CD4-positive, CD25-positive, alpha-beta regulatory T cell (primary cell): ENCODE measurements at places on chromosomes 16 and 17. TPM values are rescaled to one million over a fixed set of nuclear protein-coding genes. Genes with fewer than 3 reads are reported as not detected.

DNA sequence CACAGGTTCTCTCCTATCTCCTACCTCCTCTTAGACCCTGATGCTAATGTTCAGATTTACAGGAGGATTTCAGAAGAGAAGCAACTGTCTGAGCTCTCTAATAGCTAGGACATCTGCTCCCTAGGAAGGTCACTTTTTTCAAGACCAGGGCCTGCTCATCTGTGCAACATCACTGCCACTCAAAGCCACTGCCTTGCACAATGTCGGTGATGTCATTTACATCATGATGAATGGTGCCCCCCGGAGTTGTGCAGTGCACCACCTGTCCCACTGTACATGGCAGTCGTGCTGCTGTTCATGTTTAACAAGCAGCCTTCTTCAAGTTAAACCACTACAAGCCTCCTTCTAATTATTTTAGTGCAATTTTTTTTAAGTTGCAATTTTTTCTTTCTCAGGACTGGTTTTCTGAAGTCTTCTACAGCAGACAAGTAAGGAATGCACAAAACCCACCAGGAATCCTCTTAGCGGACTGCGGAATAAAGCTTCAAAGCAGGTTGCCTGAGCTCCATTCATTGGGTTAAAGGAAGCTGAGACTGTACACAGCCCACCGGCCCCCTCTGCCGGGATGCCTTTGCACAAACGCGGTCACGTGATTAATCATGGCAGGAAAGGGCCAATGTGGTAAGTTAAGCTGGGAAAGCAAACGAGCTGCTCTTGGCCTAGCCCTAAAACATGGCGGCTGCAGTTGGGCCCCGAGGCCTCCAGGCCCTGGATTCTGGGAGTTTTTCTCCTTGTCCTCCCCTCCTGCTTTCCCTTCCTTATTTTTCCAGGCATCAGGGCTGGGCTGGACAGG, 74.1 kb downstream of the MYH11 start:
- DNase-seq, result no peak

The CACNG5 gene
- not detected for total RNA-seq

- DNase-seq, result no peak
Measured at GRCh38 chr17:58889928-58890327, 134.3 kb downstream of the PPM1E start.

DNA sequence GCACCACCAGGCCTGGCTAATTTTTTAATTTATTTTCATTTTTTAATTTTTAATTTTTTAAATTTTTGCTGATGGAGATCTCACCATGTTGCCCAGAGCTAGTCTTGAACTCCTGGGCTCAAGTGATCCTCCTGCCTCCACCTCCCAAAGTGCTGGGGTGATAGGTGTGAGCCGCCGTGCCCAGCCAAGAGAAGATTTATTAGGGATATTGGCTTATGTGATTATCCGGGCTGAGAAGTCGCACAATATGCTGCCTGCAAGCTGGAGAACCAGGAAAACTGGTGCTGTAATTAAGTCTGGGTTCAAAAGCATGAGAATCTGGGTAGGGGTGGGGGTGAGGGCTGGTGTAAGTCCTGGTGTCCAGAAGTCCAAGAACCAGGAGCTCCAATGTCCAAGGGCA, 2.5 kb upstream of the C16orf90 start:
- DNase-seq, result no peak

- DNase-seq, result no peak
Measured at GRCh38 chr17:2128011-2128410, 73.1 kb downstream of the HIC1 start.

DNA sequence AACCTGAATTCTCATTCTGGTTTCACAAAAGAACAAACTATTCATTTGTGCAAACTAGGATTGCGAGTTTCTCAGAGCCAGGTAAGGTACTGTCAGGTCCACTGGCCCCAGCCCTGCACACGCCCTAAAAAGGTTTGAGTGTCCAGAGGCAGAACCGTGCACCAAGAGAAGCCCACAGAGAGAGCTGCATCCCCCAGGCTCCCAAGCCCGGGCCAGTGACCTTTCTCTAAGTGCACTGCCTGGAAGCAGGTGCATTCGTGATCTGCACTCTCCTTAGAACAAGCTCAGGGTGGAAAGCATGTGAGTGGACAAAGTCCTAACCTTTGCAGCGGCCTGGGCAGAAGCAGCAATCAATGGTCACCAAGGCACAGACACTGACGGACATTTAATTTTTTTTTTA, 26.8 kb downstream of the MEAK7 start:
- DNase-seq, result no peak

DNA sequence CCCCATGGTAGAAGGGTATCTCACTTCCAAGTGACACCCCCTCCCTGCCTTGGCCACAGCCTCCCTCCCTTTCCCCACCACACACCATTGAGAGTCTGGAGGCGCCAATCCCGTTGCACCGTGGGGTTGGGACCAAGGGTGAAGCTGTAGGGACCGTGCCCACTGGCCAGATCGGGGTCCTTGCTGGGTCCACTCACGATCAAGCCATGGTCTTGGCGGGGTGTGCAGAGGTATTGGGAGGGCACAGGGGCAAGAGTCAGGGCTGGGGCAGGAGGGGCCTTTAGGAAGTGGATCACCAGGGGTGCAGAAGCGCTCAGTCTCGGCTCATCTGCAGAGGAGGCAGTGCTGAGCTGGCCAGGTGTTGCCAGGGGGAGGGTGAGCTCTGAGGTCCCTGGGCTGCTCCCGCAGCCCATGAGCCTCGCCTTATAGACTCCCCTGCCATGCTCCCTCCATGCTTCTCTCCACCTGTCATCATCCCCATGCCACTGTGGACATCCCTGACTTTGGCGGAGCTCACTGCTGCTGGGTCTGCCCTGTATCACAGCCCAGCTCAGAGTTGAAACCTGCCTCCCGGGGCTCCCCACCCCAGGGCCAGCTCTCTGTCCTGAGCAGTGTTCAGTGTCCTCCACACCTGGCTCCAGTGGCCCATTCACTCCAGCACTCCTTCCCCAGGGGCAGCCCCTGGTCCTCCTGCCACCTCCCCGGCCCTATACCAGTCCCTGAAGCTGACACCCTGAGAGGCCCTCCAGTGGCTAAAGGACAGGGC, 8.3 kb downstream of the CDH16 start:
- DNase-seq, result no peak

GRCh38 chr17:497241-498034, 144.8 kb upstream of the RPH3AL start:
- no peak for DNase-seq

DNA sequence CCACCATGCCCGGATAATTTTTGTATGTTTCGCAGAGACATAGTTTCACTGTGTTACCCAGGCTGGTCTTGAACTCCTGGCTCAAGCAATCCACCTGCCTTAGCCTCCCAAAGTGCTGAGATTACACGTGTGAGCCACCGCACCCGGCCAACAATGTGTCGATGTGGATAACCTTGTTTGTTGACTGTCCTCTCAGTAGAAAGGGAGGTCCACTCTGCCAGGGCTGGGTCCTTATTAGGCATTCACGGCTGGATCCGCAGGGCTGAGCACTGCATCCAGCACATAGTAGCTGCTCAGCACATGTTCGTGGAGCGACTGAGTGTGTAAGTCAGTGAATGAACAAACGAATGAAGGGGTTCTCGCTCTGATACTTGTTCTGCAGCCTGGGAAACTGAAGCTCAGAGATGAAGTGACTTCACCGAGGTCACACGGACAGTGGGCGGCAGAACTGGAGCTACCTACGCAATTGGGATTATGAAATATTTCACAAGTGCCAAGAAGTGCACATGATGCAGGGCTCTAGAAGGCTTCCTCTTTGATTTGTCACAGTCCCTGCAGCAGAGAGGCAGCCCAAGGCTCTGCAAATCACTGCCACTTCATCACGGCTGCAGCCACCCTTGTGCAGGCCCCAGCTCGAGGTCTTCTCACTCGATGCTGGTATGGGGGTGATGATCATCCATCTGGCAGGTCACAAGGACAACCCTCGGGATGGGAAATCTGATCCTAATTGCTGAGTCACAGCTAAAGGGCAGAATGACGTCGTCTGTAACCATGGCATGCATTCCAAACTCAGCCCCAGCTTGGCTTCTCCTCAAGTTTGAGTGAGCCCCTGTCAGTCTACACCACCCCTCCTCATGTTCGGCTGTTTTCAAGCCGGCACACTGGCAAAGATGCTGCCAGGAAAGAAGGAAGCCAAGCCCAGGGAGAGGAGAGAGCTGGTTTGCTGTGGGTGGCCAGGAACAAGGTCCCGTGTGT, 28.0 kb upstream of the SNN start:
- no peak for DNase-seq

The SETD1A gene
- 35.2 TPM for total RNA-seq
